NCI-H460 (cell line): ENCODE measurements at places on chromosomes 2 and 18. TPM values are rescaled to one million over a fixed set of nuclear protein-coding genes. Genes with fewer than 3 reads are reported as not detected.

- DNase-seq: no peak
Measured at GRCh38 chr2:143819190-143819735, 690.0 kb downstream of the ARHGAP15 start.

- DNase-seq: peak; percentile 22
Measured at GRCh38 chr18:9366126-9366714, 31.6 kb downstream of the TWSG1 start.

- DNase-seq: no peak
Measured at GRCh38 chr2:181037922-181038321, 57.5 kb downstream of the UBE2E3 start.

DNA sequence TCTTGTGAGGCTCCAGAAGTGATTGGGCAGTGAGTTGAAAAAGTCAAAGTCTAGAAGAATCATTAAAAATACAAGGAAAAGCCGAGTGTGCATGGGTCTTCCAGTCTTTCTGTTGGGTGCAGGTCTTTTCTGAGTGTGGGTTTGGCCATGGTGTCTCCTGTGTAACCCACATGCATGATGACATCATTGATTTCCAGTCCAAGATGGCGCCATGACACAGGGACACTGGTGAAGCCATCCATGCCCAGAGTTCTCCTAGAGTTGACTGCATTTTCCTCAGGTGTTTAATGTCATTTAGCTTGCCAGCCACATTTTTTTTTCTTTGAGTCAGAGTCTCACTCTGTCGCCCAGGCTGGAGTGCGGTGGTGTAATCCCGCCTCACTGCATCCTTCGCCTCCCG, 35.9 kb downstream of the SH3BP4 start:
- no peak for DNase-seq

DNA sequence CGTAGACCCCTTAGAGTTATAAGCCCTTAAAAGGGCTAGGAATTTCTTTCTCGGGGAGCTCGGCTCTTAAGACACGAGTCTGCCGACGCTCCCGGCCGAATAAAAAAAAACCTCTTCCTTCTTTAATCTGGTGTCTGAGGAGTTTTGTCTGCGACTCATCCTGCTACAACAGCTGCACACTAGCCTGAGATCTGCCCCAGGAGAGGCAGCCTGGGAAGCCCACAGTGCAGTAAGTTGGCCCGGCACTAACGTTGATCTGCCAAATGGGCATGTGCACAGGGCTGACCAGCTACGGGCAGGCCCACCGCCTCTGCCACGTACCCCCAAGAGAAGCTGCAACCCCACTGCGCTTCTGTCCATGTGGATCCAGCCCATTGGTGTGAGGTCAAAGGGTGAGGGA, 8.4 kb upstream of the LIMS2 start:
- DNase-seq: no peak

- no peak for DNase-seq
Measured at GRCh38 chr18:31657823-31658669, 26.3 kb downstream of the B4GALT6 start.

DNA sequence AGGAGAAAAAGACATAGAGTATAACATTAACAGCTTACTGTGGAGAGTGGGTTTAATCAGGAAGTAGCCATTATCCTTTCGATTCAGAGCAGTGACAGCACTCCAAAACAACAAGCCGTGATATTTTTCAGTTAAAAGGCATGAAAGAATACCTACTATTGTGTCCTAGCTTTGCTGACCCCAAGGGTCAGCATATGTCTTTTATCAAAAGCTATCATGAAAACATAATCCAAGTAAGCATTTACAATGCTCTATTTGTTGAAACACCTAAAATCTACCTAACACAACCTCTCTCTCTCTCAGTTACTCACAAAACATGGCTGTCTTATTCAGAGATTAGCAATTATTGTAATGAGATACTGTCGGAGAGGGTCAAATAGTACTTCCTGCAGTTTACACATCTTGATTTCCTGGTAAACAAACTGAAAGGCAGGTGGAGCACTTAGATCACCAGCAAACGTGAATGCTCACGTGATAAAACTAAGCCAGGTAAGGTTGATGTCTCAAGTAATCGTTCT, 100.0 kb downstream of the BAZ2B start:
- peak; percentile 16 for DNase-seq

GRCh38 chr2:161135951-161136593, 24.2 kb upstream of the TANK start:
- no peak for DNase-seq

- DNase-seq: no peak
Measured at GRCh38 chr2:196677404-196677803, 37.9 kb downstream of the CCDC150 start.

DNA sequence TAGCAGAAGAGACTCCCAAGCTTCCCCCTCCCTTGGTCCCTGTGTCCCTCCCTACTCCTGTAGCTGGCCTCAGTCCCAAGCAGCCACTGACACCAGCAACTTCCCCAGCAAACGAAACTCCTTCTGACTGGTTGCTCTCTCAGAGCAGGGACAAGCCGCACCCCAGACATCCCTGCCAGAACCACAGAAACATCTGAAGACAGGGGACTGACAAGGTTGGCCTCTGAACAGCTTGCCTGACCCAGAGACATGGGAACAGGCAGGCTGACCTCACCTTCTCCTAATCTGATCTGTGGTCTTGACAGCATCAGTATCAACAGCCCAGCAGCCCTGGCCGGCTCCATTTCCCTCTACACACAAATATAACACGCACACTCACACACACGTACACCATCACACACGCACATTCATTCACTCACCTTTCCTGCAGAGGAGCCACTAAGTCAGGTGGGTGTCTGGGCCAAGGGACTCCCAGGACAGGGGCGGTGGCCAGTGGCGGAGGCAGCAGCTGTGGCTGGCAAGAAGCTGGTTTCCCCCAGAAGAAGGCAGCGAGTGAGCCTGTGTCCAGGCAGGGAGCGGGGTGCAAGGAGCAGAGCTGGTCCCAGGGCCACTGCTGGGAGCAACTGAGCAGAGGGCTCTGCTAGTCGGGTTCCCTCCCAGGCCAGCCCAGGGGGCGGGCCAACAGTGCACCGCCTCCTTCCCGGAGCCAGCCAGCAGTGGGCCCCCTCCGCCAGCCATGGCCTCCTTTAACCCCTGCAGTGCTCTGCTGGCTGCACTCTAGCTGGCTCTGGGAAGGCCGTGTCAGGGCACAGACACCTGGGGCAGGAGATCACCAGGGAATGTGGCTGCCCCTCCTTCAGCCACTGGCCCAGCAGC, 59.1 kb downstream of the TNS1 start:
- DNase-seq: no peak

DNA sequence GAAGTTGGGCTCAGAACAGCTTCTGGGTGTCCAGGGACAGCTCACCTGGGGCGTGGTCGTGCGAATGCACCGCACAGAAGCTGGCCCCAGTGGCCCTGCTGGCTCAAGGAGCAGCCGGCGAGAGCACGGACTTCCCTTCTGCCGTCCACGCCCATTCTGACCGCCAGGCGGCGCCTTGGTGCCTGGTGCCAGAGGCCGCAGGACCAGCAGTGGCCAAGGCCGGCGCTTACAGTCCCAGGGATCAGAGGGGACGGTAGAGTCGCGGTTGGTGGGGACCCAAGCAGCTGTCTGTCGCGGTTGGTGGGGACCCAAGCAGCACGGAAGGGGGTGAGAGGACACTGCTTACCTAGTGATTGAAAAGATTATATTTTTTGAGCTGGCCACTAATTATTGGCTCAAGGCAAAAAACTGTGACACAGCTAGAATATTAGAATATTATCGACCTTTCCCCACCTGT, 25.7 kb downstream of the NPPC start:
- DNase-seq: peak; percentile 80

GRCh38 chr2:219719521-219719920, 92.1 kb downstream of the SLC4A3 start:
- DNase-seq: no peak

GRCh38 chr18:14917311-14917710, 169.3 kb downstream of the ANKRD30B start:
- no peak for DNase-seq

DNA sequence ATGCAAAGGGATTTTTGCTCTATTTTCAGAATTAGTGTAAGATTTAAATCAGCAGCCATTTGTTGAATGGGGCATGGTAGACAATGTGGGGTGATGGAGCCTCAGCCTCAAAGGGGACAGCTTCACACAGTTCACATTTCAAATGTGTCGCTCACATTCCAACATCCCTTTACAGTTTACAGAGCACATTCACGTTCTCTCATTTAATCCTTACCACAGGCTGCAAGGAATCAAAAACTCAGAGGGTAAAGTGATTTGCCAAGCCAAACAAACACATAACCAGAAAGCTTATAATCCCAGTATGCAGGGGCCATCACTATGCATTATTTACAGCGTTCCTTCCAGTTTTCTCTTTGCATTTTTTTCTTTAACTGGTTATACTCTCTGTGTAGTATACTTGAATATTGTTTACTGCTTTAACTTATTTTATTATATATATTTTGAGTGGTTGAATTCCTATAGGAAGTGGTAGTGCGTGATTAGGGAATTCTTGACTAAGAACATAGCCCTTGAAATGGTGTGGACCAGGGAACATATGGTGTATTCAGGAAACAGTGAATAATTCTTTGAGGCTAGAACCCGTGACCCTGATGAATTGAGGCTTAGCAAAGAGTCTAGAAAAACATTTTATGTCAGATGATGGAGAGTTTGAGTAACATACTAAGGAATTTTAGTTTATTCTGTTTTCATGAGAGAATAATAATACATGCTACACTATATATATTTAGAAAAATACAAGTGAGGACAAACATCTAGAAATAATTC, 18.1 kb upstream of the TAF1B start:
- DNase-seq: no peak

Gene CACNB4
- 0.20 TPM in 1 of 2 replicates, not detected in the other for total RNA-seq

Gene CPLX4
- total RNA-seq: not detected in 2 replicates

Gene TXNDC9
- total RNA-seq: 63.1 and 66.5 TPM in 2 replicates

Gene TMEM178A
- 0.46 TPM in 1 of 2 replicates, not detected in the other for total RNA-seq
